ENCODE measurements at places on chromosomes 5 and 9.

DNA sequence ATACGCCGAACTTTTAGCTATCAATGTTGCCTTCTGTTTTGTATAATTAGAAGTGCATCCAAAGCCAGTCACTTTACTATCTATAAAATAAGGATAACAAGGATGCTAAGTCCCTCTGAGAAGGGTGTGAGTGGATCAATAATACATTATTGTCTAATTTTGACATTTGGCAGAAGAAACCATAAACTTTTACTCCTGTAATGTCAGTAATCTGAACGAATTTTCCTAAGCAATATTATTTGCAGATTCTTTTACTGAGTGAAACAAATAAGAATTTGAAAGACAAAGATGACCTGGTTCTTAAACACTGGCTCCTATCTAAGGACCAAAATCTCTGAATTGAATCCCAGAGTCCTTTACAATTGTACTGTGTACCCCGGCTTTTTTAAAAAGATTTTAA is 126.6 kb upstream of the TMEM161B start:
- DNase-seq, result no peak

GRCh38 chr5:83991566-83992224 is 271.0 kb upstream of the HAPLN1 start:
- DNase-seq, result peak; percentile 14

DNA sequence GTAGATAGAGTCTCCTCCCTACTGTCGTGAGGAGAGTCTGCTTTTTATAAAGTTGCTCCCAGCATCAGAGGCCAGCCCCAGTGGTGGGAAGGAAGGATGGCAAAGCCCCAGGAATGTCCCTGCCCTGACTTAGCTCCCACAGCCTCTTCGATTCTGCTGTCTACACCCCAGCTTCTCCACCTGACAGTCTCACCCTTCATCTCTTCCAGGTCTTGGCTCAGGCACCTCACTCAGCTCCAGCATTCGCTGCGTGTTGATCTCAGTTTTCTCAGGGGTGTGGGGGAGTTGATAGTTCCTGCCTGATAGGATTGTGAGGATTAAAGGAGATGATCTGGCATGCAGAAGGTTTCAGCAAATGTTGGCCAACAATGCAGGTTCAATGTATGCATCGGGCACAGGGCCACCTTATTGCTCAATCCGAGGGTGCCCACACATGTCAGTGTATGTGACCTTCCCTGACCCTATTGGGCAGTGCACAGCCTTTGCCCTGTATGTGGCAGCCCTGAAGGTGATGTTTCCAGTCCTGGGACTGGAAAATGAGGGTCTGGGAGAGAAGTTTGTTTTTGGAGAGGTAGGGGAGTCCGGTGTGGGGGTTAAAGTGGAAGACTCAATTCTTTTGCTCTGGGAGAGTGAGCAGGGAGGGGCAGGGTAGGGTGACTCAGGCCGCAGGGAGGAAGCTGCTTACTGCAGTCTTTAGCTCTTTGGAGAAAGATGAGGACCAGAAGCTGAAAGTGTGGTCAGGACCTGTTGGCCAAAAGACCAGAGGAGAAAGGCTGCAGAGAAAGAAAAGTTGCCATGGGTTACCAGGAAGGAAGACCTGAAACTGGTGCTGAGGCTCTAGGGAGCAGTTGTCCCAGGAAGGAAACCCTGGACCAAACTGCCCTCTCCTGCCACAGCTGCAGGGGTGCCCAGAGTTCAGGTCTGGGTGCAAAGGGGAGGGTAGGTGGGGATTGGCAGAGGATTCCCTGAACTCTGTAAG is 153.2 kb downstream of the MACROH2A1 start:
- DNase-seq, result peak; percentile 73

DNA sequence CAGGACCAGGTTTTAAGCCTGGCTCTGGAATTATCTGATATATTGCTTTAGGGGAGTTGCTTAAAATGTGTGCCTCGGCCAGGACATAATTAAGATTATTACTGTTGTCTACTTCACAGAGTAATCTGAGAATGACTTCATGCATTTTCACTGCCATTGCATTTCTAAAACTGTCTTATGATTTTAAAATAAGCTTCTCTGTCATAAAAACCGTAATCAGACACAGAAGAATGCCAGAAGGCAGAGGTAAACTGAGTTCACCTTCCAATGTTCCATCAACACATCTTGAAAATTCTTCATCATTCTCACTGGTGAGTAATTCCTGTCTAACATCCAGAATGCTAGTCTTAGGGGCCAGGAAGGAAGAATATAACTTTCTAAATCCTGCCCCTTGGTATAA is 47.1 kb downstream of the ISOC1 start:
- no peak for DNase-seq

Data from AG20443 (cell line).